ENCODE measurements at places on chromosomes 16 and 17. TPM values are rescaled to one million over a fixed set of nuclear protein-coding genes. Genes with fewer than 3 reads are reported as not detected.

Gene NTN3
- 0.30 TPM for total RNA-seq

Gene ZNF771
- 7.5 TPM for total RNA-seq

Gene PRCD
- 2.7 TPM for total RNA-seq

Gene CDH13
- 108 TPM for total RNA-seq

Gene MYL4
- 113 TPM for total RNA-seq

Measured in cardiac septum (tissue), 1 donor.